Activated CD4-positive, alpha-beta T cell treated with anti-CD3 and anti-CD28 coated beads, Interleukin-2, amount 50 U/mL, for 4 hours (primary cell): ENCODE measurements at places on chromosomes 6 and 20.

- DNase-seq = no peak
Observed at GRCh38 chr20:35730583-35731468, 11.2 kb downstream of the RBM39 start.

DNA sequence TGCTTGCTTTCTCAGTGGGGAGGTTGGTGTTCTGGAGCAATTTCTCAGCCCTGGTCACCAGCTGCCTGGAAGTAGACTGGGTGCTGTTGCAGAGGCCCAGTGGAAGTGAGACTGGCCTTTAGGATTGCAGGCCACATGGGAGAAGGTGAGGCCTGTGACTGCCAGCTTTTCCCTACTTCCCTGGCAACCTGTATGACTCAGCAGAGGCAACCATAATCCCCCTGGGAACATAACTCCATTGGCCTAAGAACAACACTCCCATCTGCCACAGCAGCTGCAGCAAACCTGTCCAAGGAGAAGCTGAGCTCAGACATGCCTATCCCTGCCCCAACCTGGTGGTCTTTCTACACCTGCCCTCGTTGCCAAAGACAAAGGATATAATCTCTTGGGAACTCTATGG lies 473.5 kb upstream of the SPTLC3 start:
- no peak for DNase-seq

- no peak for DNase-seq
Observed at GRCh38 chr20:25553819-25554296, 31.5 kb downstream of the NINL start.

DNA sequence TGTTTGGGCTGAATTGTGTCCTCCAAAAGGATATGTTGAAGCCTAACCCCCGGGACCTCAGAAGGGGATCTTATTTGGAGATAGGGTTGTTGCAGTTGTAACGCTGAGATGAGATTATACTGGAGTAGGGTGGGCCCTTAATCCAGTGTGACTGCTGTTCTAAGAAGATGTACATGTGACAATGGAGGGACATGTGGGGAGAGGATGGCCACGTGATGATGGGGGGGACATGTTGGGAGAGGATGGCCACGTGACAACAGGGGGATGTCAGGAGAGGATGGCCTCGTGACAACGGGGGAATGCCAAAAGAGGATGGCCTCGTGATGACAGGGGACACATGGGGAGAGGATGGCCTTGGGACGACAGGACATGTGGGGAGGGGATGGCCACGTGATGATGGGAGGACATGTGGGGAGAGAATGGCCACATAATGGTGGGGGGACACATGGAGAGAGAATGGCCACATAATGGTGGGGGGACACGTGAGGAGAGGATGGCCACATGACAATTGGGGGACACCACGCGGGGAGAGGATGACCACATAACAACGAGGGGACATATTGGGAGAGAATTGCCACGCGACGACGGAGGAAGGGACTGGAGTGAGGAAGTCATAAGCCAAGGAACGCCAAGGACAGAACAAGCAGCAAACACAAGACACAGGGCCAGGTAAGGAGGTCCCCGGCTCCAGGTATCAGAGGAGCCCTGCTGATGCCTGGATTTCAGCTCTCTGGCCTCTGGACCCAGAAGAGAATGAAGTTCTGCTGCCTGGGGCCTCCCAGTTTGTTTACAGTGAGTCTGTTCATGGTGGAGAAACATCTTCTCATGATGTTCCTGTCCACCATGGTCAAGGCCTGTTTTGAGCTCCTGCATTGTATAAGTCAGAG lies 29.2 kb downstream of the SYNJ2 start:
- no peak for DNase-seq

- no peak for DNase-seq
Observed at GRCh38 chr6:108596956-108597355, 36.2 kb downstream of the FOXO3 start.

DNA sequence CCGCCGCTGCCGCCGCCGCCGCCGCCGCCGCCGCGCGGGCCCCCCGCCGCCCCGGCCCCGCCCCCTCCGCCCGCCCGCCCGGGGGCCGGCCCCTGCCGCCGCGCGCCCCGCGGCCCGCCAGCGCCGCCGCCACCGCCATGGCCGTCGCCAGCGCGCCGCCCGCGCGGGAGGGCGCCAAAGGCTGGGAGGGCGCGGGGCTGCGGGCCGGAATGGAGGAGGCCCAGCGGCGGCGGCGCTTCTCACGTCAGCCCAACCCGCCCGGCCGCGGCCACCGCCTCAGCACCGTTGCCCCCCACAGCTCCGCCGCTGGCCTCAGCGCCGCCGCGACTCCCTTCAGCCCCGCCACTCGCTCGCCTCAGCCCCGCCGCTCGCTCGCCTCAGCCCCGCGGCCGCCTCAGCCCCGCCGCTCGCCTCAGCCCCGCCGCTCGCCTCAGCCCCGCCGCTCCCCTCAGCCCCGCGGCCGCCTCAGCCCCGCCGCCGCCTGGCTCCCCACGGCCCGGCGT lies 258 bp downstream of the PHF10 start:
- DNase-seq = no peak

DNA sequence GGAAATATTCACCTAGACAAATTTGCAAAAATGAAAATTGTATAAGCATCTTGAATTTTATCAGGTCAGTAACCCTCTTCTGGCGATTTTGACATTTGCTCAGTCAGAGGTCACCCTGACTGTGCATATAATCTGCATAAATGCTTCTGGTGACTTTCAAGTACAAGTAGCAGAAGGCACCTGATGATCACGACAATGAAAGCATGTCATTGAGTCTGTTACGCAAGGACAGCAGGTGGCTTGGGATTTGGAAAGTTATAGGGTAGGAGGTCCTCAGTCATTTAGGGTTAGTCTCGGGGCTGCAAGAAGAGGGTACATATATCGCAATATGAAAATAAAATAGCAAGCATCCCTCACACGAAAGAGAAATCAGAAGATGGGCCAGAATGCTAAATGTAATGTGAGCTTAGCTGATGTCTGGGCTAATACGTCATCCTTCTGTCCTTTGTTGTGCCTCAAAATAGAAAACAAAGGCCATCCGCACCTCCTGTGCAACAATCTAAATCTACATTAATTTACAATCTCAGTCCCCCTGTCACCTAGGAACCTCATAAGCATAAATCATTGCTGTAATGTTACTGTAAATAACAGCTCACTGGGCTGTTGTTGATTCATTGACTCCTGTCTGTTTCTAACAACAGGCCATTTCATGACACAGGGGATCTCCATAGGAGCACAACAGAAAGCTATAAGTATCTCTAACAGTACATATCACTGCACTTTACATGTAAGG lies 155.2 kb upstream of the RSPO3 start:
- DNase-seq = no peak
